Renal cortex interstitium (tissue), 15 donors: ENCODE measurements at places on chromosomes 13 and 19.

DNA sequence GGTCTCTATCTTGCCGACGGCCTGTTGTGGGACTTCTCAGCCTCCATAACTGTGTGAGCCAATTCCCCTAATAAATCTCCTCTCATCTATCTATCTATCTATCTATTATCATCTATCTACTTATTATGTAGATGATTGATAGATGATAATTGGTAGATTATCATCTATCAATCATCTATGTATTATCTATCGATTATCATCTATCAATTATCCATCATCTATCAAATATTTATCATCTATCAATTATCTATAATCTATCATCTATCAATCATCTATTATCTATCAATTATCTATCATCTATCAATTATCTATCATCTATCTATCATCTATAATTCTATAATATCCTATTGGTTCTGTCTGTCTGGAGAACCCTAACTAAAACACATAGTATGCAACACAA lies 33.5 kb downstream of the CYSLTR2 start:
- no peak for DNase-seq

GRCh38 chr13:47672245-47673008 lies 328.6 kb downstream of the SUCLA2 start:
- no peak for DNase-seq

- DNase-seq: no peak
These were observed 9.2 kb downstream of the FGF14 start for GRCh38 chr13:102392481-102393209.

- no peak for DNase-seq
These were observed 472.8 kb downstream of the LIG4 start for GRCh38 chr13:107742544-107742943.

GRCh38 chr13:76638181-76638580 lies 248.0 kb downstream of the KCTD12 start:
- DNase-seq: no peak

- DNase-seq: no peak
These were observed 19.5 kb downstream of the PRKD2 start for GRCh38 chr19:46697204-46697960.

DNA sequence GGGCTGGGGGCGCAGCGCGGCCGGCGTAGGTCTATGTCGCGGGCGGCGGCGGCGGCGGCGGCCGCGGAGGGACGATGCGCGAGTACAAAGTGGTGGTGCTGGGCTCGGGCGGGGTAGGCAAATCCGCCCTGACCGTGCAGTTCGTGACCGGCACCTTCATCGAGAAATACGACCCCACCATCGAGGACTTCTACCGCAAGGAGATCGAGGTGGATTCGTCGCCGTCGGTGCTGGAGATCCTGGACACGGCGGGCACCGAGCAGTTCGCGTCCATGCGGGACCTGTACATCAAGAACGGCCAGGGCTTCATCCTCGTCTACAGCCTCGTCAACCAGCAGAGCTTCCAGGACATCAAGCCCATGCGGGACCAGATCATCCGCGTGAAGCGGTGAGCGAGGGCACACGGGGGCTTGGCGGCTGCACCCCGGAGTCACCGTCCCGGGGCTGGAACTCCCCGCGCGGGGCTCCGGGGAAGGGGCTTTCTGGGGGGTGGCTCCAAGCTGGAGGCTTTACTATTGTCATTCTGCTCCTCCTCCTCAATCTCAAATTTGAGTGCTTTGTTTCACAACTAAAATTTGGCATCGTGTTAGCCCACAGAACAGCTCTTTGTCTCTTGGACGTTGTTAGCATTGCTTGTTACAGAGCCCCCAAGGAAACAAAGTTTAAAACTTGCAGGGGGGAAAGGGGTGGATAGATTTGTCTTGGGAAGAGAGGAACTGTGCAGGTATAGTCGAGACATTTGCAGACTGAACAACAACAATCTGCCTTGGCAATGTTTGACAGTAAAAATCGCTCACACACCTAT lies 630 bp downstream of the RAP2A start:
- no peak for DNase-seq
